ENCODE measurements at places on chromosomes 3 and 15.

DNA sequence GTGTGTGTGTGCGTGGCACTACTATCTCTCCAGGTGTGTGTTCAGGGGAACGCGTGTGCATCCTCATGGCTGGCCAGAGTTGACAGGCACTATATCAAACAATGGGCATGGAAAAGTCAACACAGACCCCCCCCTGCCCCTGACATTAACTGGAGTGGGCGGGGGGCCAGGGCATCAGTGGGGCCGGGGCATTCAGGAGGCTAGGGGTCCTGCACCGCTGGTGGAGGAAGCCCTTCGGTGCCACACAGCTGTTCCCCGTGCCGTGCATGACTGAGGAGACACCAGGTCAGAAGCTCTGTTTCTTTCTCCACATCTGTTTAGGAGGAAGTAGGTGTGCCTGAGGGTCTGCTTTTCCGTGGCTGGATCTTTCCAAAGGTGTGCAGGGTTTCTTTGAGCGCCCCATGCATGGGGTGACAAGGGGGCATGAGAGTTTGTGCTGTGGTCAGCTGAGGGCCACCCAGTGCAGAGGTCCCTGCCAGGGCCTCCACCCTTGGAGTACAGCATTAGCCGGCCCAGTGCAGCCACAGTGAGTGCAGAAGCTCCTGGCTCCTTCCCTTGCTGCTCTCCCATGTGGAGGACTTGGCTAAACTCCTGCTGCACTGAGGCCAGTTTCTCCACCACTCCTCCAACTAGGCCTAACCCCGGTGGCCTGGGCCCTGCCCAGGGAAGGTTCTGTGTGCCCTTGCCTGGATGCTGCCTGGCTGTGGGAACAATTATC is 7.5 kb downstream of the C3orf22 start:
- DNase-seq: no peak

GRCh38 chr3:194760494-194761137 is 74.9 kb downstream of the FAM43A start:
- DNase-seq: no peak

GRCh38 chr3:78268716-78269668 is 1229.1 kb downstream of the ROBO2 start:
- no peak for DNase-seq

GRCh38 chr3:136193278-136194054 is 2.7 kb downstream of the MSL2 start:
- DNase-seq: no peak

GRCh38 chr15:92638709-92639365 is 16.7 kb downstream of the FAM174B start:
- DNase-seq: no peak

- DNase-seq: no peak
Observed at GRCh38 chr3:127665586-127665985, 7.2 kb upstream of the ABTB1 start.

DNA sequence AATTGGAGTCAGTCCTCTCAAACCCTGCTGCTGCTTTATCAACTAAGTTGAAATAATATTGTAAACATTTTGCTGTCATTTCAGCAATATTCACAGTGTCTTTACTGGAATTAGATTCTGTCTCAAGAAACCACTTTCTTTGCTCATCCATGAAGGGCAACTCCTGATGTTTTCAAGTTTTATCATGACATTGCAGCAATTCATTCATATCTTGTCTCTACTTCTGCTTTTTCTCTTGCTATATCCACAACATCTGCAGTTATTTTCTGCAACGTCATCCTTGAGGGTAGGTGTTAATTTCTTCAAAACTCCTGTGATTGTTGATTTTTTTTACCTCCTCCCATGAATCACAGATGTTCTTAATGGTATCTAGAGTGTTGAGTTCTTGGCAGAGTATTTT is 181.6 kb downstream of the EPHA6 start:
- no peak for DNase-seq

- DNase-seq: no peak
Observed at GRCh38 chr3:149790268-149790667, 2.1 kb downstream of the ANKUB1 start.

GRCh38 chr3:183182073-183182472 is 19.5 kb upstream of the LAMP3 start:
- no peak for DNase-seq

DNA sequence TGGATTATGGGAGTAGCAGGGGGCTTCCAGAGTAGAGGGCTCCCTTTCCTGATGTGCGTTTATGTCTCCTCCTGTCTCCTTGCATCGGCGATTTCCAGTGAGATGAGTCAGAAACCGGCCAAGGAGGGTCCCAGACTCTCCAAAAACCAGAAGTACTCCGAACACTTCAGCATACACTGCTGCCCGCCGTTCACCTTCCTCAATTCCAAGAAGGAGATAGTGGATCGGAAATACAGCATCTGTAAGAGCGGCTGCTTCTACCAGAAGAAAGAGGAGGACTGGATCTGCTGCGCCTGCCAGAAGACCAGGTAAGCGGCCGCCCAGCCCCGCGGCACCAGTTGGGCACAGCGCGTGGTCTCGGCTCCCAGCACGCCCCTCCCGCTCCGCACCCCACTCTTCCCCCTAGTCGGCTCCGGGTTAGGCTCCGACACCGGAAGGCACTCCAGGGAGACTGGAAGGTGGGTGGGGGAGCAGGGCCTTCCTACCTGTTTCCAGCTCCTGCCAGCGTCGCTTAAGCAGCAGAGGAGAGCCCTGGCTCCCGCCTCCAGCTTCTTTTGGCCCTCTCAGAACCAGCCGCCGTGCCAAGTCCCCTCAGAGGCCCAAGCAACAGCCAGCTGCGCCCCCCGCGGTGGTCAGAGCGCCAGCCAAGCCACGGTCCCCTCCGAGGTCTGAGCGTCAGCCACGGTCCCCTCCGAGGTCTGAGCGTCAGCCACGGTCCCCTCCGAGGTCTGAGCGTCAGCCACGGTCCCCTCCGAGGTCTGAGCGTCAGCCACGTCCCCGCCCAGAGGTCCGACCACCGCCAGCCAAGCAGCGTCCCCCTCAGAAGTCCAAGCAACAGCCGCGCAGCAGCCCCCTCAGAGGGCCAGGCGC is 34.7 kb downstream of the MOBP start:
- no peak for DNase-seq

DNA sequence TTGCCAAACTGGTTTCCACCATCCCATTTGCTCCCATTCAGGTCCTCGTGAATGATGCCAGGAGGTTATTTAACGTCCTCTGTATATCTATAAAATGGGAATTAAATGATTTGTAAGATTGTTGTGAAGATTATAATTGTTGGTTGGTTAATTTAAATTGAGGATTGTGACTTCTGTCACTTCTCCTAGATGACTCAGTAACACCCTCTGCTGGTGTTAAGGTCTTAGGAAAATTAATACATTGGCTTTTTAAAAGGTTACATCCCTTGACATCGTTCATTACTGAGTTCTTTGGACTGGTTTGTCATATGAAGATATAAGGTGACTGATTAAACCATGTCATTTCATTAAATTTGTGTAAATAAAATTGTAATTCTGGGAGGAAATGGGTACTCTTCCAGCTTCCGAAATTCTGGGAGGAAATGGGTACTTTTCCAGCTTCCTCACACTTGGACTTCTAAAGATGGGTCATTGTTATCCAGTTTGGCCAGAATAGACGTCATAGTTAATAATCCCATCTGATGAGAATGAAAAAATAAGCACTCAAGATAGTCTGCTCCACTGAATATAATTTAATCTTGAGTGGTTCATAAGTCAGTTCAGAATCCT is 33.3 kb upstream of the PAQR5 start:
- DNase-seq: no peak

- DNase-seq: no peak
Observed at GRCh38 chr3:37147666-37148065, 26.7 kb downstream of the LRRFIP2 start.

GRCh38 chr15:81296673-81297072 is 27.3 kb downstream of the STARD5 start:
- peak; percentile 48 for DNase-seq

GRCh38 chr3:98875535-98875934 is 26.0 kb downstream of the DCBLD2 start:
- no peak for DNase-seq

- DNase-seq: no peak
Observed at GRCh38 chr3:108406063-108406660, 104.2 kb downstream of the MYH15 start.

- DNase-seq: no peak
Observed at GRCh38 chr15:93252780-93253179, 163.8 kb upstream of the RGMA start.

DNA sequence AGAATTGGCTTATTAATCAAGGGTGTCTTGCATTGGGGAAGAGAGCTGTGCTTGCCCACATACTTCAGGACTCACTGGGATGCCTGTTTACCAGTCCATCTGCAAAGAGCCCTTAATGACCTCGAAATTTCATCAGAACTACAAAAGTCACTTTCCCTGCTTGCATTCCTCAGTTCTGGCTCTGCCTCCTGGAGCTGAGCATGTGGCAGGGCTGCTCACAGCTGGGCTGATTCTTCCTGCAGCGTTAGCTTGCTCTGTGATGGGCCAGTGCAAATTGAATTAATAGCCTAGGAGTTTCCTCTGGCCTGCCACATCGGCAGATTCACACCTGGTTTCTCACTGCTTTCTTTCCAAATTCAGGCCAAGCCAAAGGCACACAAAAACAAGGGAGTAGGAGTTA is 108.9 kb downstream of the DUT start:
- DNase-seq: no peak

- DNase-seq: no peak
Observed at GRCh38 chr3:147184794-147185193, 221.5 kb downstream of the ZIC4 start.

DNA sequence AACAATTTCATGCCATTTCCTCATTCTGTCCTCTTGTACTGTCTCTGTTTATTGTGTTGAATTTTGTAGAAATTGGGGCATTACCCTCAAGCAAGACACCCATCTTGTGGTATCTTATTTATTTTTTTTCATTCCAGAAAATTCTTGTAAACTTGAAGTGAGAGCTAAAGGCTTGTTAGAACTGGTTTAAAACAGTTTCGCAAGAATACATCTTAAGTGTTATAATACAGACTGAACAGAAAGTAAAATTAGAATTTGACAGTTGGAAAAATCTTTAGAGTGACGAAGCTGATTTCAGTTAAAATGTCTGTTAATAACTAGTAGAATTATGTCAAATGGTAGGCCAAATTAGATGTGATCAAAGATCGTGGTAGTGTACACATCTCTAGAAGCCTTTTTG is 26.9 kb downstream of the RNF13 start:
- no peak for DNase-seq

DNA sequence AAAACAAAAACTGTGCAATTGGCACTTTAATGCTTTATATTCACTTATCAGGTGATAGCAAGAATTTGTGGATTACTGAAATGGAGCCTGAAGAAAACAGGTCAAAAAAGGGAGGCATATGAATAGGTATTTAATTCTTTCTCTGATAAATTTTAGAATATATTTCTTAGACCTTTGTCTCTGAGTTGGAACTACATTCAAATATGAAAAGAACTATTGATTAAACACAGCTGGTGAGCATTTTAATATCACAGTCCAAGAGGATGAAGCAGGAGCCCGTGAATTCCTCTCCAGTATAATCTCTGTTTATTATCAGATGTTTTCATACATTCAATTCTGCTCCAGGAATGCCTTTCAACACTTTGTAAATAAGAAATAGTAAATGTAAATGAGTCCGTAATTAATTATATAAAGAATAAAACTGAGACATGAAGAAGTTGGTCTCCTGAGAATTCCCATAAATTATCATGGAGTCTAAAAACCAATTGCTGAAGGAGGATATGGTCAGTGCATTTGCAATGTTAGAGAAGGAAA is 86.3 kb upstream of the ARHGEF26 start:
- DNase-seq: no peak

DNA sequence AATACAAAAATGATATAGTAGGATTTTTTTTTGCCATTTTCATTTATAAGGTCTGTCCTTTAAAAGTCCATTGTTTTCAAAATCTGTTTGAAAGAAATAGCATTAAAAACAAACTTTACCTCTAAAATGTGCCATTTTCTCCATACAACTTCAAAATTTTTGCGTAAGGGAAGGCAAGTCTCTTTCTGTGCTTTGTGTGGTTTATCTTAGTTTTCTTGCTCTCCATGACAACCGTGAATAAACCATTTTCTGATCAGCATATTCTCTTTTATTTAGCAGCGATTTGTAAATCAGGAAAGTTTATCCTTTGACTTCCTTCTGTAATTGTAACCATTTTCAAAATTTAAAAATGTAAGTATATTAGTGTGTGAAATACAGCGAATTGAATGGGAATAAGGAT is 147.9 kb upstream of the CGNL1 start:
- no peak for DNase-seq

DNA sequence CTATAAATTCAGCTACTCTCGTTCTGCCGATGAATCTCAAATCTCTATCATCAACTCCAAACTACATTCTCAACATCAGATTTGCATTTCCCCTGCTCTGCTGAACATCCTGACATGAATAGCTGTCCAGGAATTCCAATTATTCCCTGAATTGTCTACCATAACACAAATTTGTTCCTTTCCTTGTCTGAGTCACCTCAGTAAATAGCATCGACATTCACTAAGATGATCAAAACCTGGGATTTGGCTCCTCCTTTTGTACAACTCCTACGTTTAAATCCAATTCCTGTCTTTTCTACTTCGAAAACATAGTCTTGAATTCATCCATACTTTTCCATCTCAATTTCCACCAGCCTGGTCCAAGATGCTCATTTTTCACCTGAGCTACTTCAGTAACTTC is 107.0 kb downstream of the GREM1 start:
- no peak for DNase-seq

GRCh38 chr15:93330912-93331544 is 242.0 kb upstream of the RGMA start:
- no peak for DNase-seq

GRCh38 chr15:95987886-95988573 is 342.5 kb upstream of the NR2F2 start:
- DNase-seq: no peak

- no peak for DNase-seq
Observed at GRCh38 chr15:62964251-62964650, 78.3 kb upstream of the TPM1 start.

Measured in activated CD4-positive, alpha-beta T cell treated with anti-CD3 and anti-CD28 coated beads for 4 hours (primary cell).